Mammary epithelial cell (primary cell): ENCODE measurements at places on chromosomes 16 and 17. TPM values are rescaled to one million over a fixed set of nuclear protein-coding genes. Genes with fewer than 3 reads are reported as not detected.

- peak; percentile 64 for DNase-seq
These were observed 1.6 kb downstream of the NDUFB10 start for GRCh38 chr16:1960665-1961630.

DNA sequence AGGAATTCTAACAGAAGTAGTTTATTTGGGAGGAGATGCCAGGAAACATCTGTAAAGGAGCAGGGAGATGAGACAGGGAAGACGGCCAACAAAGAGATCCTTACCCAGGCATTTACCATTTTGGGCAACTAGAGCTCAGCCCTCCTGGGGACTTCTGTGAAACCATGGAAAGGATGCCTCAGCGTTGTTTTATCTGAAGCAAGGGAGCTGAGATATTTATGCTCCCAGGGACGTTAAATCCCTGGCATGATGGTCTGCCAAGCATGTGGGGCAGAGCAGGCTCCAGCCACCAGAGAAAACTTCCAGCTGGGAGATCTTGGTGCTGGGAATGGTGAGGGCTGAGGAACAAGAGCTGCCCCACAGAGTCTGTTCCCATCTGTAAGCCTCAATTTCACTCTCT lies 114.8 kb upstream of the FOXF1 start:
- DNase-seq, result no peak

DNA sequence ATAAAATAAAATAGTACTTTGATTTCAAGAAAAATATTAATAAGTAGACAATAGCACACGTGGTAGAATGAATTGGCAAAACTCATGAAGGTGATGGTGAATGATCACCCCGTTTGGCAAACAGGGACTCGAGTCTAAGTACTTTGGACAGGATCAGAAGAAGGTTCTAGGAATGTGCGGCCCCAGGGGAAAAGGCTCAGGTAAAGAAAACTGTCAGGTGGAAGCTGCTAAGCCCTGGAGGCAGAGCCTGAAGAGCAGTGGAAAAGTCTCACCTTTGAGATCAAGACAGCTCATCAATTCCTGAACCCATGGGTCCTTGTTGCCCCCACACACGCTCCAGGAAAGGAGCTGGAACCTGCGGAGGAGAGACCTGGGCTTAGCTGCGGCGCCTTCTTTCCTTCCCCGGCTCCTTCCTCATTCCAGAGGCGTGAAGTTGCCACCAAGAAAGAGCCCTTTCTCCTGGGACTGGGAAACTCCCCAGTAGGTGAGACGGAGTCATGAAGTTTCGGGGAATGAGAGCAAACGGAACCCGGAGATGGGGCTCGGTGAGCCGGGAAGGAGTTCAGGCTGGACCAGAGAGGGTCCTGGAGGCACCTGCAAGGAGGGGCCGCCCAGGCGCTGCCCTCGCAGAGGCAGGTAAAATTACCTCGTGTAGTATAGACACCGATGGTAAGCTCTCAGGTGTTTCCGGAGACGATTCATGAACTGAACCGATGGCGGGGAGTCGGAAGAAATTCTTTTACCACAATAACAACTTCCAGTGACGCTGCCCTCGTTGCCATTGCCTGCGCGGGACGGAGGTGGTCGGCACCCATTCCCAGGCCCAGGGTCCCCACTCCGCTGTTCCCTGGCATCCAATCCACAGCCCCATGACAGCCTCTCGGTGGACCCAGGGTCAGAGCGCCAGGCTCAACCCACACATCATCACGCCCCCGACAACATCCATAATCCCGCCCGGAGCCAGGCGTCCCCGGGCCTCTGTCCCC lies 1.2 kb upstream of the ZMYND15 start:
- DNase-seq, result peak; percentile 88

GRCh38 chr17:77163511-77164280 lies 22.9 kb downstream of the SEC14L1 start:
- no peak for DNase-seq

GRCh38 chr16:54477714-54478113 lies 191.1 kb upstream of the IRX3 start:
- DNase-seq, result no peak

GRCh38 chr16:65981057-65981456 lies 385.4 kb upstream of the CDH5 start:
- no peak for DNase-seq

GRCh38 chr17:28180449-28180848 lies 138.0 kb downstream of the NLK start:
- DNase-seq, result peak; percentile 5

GRCh38 chr17:2029911-2030778 lies at the start of gene DPH1:
DPH1 (plus strand) TSS chr17:2030153; CDS start chr17:2030170, 17 bp downstream.
- DNase-seq, result peak; percentile 84

DNA sequence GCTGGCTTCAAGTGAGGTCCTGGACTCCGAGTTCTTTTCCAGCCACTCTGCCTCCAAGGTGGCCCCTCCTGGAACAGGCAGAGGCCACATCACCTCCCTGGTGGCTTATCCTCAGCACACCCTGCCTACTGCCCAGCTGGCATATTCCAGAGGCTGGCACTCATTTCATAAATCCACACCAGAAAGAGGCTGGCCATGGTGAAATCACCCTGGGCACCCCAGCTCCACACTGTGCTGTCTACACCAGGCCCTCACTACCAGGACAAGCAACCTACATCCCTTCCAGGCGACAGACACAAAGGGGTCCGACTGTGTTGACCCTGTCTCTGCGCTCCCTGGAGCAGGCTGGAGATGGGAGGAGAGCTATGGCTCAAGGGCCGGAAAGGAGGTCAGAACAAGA lies 100.2 kb downstream of the C16orf78 start:
- DNase-seq, result no peak

DNA sequence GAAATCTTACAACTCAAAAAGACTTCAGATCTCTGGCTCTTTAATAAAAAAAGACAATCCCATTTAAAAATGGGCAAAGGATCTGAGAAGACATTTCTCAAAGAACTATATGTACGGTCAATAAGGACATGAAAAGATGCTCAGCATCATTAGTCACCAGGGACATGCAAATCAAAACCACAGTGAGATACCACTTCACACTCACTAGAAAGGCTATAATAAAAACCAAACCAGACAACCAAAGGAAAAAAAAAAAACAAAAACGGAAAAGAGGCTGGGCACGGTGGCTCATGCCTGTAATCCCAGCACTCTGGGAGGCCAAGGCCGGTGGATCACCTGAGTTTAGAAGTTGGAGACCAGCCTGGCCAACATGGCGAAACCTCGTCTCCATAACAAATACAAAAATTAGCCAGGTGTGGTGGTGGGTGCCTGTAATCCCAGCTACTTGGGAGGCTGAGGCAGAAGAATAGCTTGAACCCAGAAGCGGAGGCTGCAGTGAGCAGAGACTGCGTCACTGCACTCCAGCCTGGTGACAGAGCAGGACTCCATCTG lies 1.7 kb upstream of the NPIPB7 start:
- DNase-seq, result no peak

- DNase-seq, result no peak
These were observed 56.6 kb downstream of the IRF8 start for GRCh38 chr16:85955566-85955965.

DNA sequence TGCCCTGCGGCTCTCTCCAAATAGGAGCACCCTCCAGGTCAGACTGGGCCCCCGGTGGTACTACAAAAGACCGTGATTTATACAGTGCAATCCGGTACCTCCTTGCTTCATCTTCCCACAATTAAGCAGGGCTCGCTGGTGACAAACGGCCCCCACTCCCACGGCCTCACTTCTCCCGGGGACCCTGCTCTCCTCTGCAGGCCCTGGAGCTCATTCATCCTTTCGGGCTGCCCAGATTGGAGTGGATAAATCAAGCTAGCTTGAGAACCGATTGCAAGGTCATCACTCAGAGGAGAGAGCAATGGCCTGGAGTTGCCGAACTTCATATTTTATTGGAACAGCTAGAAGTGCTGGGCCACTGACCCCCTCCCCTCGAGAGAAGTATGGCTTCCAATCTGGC lies 193.5 kb upstream of the IRX6 start:
- DNase-seq, result no peak

DNA sequence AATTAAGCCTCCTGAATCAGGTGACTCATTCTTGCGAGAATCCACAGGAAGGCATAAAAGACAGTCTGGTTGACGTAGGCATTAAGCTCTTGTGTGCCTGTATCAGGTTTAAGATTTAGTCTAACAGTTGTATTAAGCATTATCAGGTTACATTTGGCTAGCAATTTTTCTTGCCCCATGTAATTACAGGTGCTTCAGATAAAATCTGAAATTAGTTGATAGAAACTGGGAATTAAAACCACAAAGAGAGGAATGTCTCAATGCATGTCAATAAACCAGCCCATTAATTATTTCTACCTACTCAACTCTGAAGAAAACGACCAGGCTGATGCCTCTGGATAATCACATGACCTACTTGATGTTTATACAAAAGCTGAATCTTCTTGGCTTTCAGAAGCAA lies 217.2 kb downstream of the CA10 start:
- DNase-seq, result no peak

DNA sequence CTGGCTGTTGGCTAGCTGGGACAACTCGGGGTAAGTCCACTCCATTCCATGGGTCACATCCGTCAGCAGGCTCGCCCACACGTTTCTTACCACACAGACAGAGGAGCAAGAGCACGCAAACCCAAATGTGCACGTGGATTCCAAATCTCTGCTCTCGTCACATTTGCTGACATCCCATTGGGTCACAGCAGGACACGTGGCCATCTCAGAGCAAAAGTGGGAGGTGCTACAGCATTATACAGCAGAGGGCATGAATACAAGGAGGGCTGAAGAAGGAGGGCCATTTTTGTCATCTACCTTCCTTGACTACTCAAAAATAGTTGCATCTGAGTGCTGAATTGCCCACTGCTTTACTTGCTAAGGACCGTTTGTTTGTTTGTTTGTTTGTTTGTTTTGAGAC lies 84.7 kb downstream of the RBBP6 start:
- no peak for DNase-seq

DNA sequence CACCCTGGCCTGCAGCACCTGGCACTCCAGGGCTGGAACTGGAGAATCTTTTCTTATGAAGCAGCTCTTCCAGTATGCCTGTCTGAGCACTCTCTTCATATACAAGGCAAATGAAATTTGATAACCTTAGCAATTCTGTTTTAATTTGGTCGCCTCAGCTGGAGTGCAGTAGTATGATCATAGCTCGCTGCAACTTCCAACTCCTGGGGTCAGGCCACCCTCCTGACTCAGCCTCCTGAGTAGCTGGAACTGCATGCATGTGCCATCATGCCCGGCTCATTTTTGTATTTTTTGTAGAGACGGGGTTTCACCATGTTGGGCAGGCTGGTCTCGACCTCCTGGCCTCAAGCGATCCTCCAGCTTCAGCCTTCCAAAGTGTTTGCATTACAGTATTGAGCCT lies 140.8 kb upstream of the CHMP6 start:
- peak; percentile 80 for DNase-seq

GRCh38 chr16:66295213-66295612 lies 71.3 kb upstream of the CDH5 start:
- DNase-seq, result no peak

- no peak for DNase-seq
These were observed 26.8 kb upstream of the PMFBP1 start for GRCh38 chr16:72198771-72199201.

GRCh38 chr17:66602659-66603384 lies 232.1 kb upstream of the CACNG5 start:
- no peak for DNase-seq

DNA sequence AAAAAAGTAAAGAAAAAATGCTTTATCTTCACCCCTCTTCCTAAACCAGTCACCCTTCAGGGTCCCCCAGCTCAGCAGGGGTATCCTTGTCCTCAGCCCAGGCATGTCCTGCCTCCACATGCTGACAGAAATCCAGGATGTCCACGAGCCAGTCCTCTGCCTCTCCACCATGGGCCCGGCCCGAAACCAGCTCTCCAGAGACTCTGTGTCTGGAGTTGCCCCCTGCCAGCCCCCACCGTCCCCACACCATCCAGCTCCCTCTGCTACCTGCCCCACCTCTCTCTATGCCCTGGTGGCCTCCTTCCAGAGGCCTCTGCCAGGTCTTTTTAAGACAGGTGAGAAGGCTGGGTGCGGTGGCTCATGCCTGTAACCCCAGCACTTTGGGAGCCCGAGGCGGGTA lies 66.4 kb upstream of the PLCG2 start:
- no peak for DNase-seq

DNA sequence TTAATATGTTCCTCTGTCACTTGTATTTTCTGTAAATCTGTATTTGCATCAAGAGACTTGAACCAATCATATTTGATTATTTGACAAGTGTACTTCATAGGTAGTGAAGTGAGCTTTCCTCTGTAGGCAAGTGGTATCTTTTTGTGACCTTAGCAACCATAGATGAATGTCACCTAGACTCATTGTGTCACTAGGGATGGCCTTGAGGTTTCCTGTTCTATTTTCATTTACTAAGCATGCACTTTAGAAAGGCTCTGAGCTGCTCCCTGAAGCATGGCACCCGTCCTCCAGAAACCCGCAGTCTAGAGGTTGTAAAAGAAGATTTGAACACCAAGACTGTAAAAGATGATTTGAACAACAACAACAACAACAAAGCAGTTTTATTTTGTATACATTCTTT lies 151.7 kb downstream of the PRKCB start:
- no peak for DNase-seq

DNA sequence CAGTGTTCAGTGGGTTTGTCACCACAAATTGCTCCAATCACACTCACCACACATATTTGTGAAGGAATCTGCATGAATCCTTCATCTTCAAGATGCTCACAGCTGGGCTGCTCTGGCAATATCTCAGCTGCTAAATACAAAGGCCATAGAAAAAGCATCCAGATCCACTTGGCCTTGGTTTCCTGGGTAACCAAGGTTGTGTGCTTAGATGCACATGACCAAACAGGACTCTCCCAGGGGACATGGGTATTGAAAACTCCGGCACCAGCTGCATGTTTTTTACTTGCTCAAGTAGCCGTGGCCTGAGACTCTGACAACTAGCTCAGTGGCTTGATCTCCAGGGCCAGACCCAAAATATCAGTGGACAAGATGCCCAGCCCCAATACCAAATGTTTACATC lies 131.3 kb downstream of the CBLN1 start:
- DNase-seq, result no peak

- DNase-seq, result no peak
These were observed 59.6 kb downstream of the YPEL2 start for GRCh38 chr17:59391021-59391420.

GRCh38 chr16:57471209-57471608 lies 8.7 kb downstream of the POLR2C start:
- no peak for DNase-seq

The KRTAP4-1 gene
- not detected in 2 replicates for total RNA-seq

The SLC47A2 gene
- 0.75 and 1.5 TPM in 2 replicates for total RNA-seq

The TBC1D3C gene
- not detected in 2 replicates for total RNA-seq

The ATXN2L gene
- 80.5 TPM for total RNA-seq

The KRT17 gene
- 24,723 TPM for total RNA-seq

The CCDC40 gene
- total RNA-seq, result 2.4 and 3.0 TPM in 2 replicates

The KLHL10 gene
- total RNA-seq, result 0.38 TPM in 1 of 2 replicates, not detected in the other

The KRTAP17-1 gene
- total RNA-seq, result not detected

The KRTAP4-3 gene
- not detected for total RNA-seq

The SPHK1 gene
- 96.1 and 150 TPM in 2 replicates for total RNA-seq

The ABHD15 gene
- 4.5 TPM for total RNA-seq

The TNFRSF17 gene
- not detected in 2 replicates for total RNA-seq
